Kidney (tissue), 22 donors: ENCODE measurements at places on chromosomes 1 and 21. TPM values are rescaled to one million over a fixed set of nuclear protein-coding genes. Genes with fewer than 3 reads are reported as not detected.

The LAD1 gene
- polyA plus RNA-seq: 70.7 TPM

The RNU1-1 gene
- 26.8 TPM for polyA plus RNA-seq

GRCh38 chr1:110218739-110219138 is 8.6 kb downstream of the KCNC4 start:
- DNase-seq: peak; percentile 77

DNA sequence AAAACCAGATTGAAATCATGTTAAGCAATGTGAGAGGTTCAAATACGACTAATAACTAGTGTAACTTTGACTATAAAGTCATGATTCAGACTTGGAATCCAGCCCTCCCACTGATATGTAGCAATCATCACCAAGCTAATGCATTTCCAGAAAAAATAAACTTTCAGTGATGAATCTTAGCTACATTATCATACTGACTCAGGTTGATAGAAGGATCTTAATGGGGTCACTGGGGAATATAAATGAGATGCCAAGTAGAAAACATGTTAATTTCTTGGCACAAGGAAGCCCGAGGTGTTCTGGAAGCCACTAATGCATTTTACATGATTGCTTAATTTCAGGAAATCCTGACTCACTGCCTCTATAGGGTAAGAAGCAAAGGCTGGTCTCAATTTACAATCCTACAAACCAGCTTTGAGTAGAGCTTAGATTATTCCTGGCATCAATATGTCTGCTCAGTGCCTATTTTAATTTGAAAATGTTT is 67.7 kb downstream of the SELENOF start:
- no peak for DNase-seq

The LIN28A gene
- not detected for polyA plus RNA-seq

The RUNX1 gene
- 1.3 TPM for polyA plus RNA-seq
